ENCODE measurements at places on chromosomes 1 and 21.
A peak's percentile ranks its signal among the peaks of the same experiment; 100 is the strongest.

DNA sequence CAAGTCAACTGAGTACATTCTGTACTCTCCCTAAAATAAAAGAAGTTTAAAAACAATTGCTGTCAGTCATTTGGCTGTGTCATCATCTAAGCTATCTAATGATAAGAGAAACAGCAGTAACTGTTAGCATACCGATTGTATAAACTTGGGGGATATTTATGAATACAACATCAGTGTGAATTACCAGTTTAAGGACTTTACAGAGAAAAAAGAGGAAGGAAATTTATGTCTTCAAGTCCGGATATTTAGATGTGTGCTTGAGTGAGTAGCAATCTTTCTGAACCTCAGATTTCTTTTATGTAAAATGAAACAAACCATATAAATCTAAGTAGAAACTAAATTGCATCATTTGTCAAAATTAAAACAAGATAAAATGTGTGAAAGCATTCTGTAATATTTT lies 1557.0 kb downstream of the MRPL39 start:
- DNase-seq: no peak

DNA sequence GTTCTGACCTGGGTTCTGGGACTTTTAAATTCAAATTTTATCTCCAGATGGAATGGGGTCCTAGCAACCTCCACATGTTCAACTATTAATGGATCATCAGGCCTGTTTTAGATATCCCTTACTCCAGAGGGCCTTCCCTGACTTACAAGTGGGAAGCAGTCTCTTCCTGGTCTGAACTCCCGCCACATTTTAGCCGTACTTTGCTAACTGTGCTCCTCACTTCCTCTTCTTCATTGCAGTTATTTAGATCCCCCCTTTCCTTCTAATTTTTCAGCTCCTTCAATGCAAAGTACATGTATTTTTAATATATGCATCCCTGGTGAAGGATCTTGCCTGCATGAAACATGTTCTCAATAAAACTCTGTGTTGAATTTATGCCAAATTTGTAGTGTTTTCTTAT lies 3.7 kb downstream of the CD1A start:
- DNase-seq: no peak

DNA sequence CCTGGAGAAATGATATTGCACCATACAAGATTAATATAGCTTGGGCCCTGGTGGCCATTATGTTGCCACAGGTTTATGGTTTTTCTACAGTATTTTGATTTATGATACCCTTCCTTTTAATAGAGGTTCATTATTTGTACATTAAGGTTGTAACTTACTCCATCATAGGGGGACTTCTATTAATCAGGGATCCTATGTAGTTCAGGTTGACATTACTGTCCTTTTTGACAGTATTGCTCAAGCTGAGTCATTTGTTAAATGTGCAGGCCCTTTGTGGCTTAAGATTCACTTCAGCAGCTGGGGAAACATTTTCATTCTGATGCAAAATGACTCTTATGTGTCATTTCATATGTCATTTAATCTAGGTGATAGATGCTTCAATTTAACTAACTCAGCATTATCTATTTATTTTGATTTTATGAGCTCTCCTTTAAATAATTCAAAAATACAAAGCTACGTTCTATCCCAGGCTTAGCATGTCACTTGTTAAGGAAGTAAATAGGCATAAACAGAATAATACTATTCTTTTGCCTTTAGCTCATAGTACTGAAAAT lies 686.9 kb upstream of the NCAM2 start:
- no peak for DNase-seq

GRCh38 chr1:52880206-52880605 lies 37.6 kb downstream of the ZYG11A start:
- no peak for DNase-seq

- no peak for DNase-seq
Measured at GRCh38 chr1:59057211-59057694, 239.6 kb upstream of the FGGY start.

- DNase-seq: no peak
Measured at GRCh38 chr1:21930629-21931170, 6.4 kb downstream of the HSPG2 start.

- DNase-seq: no peak
Measured at GRCh38 chr1:17791055-17791390, 35.9 kb downstream of the ACTL8 start.

- no peak for DNase-seq
Measured at GRCh38 chr1:63630238-63630637, 37.0 kb downstream of the PGM1 start.

- DNase-seq: no peak
Measured at GRCh38 chr1:195026792-195027191, 1581.4 kb downstream of the KCNT2 start.

DNA sequence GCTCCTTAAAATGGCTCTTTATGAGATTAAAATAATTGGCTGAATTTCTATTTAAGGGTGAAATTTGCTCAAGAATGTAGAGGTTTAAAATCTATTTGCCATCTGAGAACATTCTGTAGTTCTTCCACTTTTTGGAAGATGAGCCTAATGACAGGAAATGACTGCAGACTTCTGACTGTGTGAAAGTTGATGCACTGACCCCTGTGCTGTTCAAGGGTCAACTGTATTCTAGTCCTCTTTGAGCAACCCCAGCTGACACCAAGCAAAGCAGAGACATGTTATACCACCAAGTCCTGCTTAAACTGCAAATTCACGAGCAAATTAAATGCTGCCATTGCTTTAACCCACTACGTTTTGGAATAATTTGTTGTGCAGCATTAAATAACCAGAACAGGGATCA lies 26.6 kb downstream of the DDAH1 start:
- no peak for DNase-seq

GRCh38 chr1:115112496-115113375 lies 23.4 kb upstream of the TSPAN2 start:
- DNase-seq: peak; percentile 20

- no peak for DNase-seq
Measured at GRCh38 chr1:115877511-115877910, 36.6 kb upstream of the NHLH2 start.

DNA sequence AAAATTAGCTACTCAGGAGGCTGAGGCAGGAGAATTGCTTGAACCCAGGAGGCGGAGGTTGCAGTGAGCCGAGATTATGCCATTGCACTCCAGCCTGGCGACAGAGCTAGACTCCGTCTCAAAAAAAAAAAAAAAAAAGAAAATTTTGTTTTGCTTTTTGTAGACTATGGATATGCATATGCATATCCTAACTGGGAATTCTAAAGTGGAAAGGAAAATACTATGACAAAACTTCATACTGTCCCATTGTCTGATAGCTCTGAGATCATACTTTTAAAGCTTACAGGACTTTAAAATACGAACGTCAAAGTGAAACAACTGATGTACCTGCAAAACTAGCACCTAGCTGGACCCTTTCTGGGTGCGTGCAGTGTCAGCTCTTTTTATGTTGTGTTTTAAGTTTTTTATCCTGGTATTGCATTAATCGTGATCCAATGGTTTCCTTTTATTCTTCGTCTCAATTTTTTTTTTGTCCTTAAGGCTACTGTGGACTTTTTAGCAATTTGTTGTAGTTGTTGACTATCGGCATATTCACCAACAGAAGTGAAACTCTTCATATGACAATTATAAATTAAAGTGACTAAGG lies 19.2 kb downstream of the SPRTN start:
- no peak for DNase-seq

DNA sequence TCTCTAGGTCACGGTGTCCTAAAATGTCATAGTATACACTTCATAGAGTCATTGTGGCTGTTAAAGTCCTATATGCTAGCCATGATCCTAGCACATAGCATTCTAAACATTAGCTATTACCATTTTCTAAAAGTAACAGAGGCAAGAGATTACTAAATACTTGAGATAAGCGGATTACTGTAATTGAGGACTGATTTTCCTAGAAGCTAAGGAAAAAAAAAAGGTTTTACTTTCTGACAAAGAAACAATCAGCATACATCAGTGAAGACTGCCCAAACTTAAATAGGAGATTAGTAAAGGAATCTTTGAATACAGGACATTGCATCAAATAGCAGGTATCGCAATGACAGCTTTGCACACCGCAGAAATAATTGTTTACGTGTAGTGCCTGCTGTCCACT lies 91.3 kb upstream of the HNRNPU start:
- no peak for DNase-seq

DNA sequence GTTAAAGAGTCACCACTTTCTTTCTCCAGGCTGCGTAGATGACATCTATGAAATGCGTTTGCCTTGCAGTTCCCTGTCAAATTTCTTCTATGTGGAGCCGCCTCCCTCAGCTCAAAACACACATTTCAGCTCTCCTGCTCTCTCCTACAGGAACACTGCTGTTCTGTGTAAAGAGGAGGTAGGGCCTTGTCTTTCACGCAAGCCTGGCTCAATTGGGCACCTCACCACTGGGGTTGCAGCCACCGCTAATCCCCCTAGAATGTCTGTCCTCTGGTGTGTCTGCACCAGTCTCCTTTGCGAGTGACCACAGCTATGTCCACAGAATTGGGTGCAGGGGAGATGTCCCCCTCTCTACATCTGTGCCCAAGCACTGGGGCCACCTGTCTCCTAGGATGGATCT lies 31.8 kb upstream of the CFHR4 start:
- DNase-seq: no peak

GRCh38 chr1:179814546-179814838 lies 63.1 kb downstream of the TOR1AIP2 start:
- no peak for DNase-seq

DNA sequence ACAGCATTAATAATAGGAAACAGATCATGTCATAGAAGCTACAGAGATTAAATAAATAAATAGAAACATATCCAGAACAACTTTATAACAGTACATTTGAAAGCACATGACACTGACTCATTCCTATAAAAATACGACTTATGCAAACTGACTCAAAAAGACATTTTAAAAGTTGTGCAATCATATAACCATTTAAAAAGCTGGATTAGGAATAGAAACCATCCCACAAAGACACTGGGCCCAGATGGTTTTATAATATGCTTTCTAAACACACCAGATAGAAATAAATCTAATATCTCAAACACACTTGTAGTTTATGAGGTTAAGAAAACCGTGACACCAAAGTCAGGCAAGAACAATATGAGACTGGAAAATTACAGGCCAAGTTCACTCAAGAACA lies 47.6 kb downstream of the MATN1 start:
- no peak for DNase-seq

DNA sequence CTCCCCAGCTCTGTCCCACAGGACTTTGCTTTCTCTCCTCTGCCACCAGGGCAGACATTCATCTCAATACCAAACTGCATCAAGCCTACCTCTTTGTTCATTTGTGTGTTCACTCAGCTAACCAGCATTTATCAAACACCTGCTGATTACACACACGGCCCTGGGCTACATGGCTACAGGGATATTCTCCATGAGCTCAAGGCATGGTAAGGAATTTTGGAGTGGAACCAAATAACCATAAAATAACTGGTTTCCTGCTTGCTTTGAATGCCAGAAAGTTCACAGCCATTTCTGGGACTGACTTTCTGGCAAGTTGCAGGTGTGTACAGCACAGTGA lies 54.6 kb downstream of the LDLRAD2 start:
- no peak for DNase-seq

GRCh38 chr1:209291715-209292114 lies 291.8 kb upstream of the CAMK1G start:
- no peak for DNase-seq

DNA sequence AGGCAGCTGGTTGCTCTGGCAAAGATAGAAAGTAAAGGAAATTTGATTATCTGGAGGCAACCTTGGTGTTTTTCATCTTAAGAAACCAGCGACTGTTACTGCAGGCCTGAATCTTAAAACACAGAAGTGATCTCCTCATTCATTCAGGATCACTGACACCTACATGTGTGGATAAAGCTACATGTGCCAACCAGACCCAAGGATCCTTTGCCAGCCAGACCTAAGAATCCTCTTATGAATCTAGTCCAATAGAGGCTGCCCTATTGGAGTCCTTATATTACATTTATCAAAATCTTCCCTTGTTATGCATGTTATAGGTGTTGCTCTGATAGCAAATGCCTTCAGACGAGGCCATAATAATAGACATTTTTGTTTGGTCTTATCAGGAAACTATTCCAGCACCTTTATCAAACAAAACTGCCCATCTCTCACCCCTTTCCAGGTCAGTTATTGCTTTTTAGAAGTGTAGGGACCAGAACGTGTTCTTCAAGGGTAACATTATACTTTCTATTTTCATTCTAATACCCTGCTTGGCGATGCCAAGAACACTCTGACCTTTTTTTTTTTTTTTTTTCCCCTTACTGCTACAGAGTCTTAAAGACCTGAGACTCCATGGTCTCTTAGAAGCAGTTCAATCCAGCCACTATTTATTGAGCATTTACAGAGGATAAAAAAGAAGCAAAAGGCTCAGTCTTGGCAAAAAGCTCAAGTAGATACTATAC lies 175.5 kb upstream of the PTBP2 start:
- DNase-seq: no peak

GRCh38 chr1:212712451-212713303 lies 13.0 kb upstream of the BATF3 start:
- no peak for DNase-seq

DNA sequence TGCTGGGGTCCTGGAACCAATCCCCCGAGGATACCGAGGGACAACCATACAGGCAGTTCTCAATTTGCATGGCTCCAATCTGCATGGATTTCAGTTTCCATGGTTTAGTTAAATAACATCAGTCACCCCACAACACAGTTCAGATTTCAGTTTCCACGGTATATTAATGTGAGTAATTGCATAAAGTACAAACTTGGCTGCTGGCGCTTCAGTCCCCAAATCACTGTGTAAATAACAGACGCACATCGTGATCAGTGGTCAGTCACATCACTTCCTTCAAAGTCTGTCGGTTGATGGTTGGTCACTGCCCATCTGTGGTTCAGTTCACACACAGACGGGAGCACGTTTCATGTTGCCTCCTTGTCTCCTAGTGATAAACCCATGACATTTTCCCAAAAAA lies 66.4 kb upstream of the LPGAT1 start:
- no peak for DNase-seq

- DNase-seq: no peak
Measured at GRCh38 chr1:21910558-21911204, 26.4 kb downstream of the HSPG2 start.

Data from activated CD8-positive, alpha-beta memory T cell treated with anti-CD3 and anti-CD28 coated beads for 1 hour (primary cell).